SK-N-MC (cell line): ENCODE measurements at places on chromosomes 7 and 10.

DNA sequence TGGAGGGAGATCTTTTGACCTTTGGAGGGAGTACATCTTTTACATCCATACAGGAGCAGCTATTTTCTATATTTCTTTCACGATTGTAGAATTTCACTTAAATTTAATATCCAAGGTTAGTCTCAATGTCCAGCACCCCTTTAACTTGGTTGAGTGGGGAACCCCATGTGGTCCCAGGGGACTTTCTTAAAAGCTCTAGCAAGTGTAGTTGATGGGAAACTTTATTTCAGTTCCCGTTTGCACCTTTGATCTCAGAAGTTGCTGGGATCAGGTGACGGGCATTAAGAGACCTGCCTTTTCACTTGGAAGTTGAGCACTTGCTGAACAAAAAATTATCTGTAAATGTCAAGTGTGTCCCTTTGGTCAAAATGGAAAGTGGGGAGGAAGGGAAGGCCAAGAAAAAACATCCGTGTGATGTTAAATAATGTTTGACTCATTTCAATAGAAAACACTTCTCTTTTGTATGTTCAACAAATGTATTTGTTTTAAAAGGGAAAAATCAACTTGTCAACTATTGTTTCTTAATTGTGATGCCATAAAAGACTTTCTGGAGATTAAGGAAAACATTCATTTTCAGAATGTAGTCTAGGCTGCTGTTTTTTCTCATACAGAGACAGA lies 370.1 kb upstream of the GALNT17 start:
- no peak for DNase-seq

DNA sequence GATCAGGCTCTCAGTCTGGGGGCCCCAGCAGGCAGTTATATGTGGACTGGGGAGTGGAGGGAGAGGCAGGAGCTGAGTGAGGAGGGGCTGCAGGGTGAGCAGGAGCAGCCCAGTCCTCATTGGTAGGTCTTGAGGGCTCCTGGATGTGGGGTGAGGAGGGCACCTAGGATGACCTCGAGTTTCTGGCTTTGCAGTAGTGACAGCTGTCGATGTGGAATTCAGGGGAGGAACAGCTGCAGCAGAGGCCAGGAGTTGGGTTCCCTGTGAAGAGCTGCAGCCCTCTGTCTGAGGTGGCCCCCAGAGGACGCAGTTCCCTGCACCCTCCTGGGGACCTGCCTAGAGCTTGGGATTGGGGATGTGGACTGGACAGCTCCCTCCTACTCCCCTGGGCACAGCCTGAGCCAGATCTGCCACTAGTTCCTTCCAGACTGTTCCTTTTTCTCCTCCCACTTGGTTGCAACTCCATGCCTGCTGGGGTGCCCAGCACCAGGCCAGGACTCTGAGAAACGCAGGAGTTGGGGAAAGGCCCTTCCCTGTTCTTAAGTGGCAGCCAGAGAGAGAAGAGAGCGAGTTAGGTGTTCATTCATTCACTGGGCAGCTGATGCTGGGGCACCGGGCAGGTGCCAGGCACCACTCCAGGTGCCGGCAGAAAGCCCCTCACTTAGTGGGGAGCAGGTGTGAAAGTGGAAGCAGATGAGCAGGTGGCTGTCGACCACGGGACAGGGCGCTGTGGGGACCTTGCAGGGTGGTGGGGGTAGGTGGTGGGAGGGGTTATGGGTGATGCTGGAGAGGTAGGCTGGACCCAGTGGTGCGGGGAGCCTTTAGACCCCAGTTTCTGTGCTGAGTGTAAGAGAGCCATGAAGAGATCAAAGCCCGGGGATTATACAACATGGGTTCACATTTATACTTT lies 57.9 kb downstream of the PRF1 start:
- no peak for DNase-seq

DNA sequence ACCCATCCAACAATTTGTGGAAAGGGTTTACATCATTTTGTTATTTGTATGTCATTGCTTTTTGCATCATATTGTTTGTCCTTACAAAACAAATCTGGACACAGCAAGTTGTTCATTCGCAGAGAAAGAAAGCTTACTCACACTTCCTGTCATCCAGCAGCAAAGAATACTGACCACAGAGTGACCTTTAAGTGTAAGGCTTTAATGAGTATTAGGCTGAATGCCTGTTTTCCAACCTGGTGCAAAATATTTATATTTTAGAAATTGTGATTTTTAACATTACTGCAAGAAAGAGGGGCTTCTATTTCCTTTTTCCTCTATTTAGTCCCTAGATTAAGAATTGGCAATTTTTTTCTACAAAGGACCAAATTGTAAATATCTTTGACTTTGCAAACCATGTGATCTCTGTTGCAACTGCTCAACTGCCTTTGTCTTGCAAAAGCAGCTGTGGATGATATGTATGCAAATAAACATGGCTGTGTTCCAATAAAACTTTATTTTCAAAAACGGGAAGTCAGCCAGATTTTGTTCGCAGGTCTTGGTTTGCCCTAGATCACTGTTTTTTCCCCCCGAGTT lies 27.8 kb upstream of the ITGB1 start:
- no peak for DNase-seq

- DNase-seq = no peak
Observed at GRCh38 chr10:17174626-17175025, 26.8 kb downstream of the TRDMT1 start.

DNA sequence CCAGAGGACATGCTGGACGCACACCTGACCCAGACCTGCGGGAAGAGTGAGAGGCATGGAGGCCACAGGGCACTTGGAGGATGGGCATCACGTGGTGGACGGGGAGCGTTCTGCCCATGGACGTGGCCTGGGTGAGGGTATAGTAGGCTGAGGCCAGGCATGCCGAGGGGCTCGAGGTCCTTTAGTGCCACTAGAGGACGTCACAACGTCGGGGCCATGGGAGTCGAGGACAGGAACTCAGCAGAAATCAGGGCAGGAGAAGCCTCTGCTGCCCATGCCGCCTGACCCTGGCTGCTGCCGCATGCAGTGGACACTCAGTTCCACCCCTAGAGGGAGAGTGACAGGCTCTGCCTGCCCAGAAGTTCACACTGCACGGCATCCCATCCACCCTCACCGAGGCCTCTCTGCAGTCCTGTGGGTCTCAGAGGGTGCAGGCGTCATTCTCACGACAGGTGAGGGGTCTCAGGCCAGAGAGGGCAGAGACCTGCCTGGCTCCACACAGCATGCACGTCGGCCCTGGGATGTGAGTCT lies 198.7 kb downstream of the ADARB2 start:
- no peak for DNase-seq

DNA sequence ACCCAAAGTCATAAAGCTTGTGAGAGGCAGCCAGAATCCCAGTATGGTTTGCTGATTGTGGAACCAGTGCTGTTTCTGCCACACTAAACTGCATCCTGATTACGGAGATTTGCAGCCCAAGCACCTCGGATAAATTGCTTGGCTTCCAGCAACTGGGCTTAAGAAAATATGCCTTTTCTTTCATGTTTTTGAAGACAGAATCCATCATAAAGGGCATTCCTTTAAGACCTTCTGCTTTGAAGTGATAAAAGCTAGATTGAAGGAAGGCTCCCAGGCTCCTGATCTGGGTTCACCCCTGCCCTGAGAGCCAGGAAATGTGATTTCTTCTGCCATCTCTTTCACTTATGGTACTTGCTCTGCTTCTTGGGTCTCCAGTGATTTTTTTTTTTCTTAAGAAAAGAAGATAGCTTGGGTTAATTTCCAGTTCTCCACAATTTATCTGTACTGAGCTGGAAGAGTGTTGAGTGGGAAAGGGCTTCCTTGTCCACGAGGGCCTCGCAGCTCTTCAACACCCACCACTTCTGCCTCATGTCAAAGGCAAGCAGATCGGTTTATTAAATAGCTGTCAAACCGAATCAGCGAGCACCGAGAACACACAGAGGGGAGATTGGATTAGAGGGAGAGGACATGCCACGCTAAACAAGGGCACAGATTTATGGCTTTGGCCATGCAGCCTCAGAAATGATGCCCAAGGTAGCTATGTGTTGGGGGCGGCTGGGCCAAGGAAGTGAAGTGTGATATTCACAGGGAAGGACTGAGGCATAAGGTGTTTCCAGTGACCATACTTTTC lies 94.9 kb upstream of the TBX20 start:
- DNase-seq = no peak

DNA sequence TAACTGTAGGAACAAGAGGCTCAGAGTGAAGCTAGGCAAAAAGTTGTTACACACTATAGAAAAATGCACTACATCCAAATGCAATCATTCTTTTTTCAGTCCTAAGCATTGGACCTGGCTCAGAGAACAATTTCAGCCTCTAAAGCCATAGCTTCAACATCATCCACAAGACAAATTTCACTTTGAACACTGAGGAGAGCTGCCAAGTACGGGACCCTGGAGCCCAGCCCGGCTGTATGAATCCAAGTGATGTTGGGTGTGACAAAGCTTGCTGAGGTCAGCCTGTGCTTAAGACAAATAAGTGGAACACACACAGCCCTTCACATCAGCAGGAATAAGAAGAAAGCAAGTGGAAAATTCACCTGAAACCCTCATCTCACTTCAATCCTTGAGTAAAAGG lies 233.1 kb upstream of the PFKP start:
- no peak for DNase-seq

GRCh38 chr10:73799899-73800559 lies 11.4 kb downstream of the NDST2 start:
- no peak for DNase-seq

DNA sequence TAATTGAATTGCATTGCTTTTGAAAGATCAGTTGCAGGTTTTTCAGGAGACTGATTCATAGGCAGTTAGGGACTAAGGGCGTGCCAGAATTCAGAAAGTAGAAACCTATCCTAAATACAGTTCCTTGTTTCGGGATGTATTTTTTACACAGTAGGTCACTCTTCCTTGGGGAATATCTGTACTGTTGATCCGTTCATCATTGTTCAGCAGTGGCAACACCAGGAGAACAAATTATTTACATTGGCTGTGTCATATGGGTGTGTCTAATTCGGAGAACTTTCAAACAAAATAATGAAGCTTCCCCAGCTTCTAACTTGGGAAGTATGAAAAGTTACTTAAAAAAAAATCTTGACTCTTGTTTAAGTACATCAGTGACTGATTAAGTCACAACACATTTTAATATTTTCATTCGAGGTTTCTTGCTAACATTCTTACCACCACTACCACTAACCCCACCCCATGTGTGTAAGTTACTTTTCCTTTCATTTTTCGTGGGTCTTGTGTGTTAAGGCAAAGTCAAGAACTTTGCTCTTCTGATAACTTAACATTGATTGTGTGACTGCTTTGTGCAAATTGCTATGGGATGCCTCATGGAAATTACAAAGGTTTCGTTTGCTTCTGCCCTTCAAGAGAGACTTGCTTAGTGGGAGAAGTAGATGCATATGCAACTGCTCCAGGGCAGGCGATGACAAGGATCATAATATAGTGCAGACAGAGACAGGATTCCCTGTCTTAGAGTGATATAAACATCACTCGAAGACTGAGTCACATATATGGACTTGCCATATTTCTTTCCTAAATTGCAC lies 43.8 kb upstream of the RPA3 start:
- DNase-seq = no peak
